ENCODE measurements at places on chromosomes 13 and 19.
A peak's percentile ranks its signal among the peaks of the same experiment; 100 is the strongest.

DNA sequence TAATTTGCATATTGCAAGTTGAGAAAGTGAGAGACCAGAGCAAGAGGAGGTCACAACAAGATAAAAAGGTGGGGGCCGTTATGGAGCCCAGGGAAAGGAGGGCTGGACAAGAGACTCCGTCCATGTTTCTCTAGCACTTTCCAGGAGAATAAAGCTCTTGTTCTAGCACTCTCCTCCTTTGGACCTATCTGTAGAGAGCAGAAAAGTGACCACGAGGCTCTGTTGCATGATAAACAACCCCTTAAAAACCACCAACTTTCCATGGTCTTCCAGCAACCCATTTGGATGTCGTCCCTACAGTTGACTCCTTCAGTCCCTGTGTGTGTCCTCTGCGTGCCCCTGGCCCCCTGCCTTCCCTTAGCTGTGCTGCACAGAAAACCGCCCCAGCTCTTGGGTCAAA lies 4.1 kb upstream of the ARL11 start:
- no peak for DNase-seq

GRCh38 chr19:46990991-46991676 lies 28.5 kb upstream of the NPAS1 start:
- peak; percentile 81 for DNase-seq

DNA sequence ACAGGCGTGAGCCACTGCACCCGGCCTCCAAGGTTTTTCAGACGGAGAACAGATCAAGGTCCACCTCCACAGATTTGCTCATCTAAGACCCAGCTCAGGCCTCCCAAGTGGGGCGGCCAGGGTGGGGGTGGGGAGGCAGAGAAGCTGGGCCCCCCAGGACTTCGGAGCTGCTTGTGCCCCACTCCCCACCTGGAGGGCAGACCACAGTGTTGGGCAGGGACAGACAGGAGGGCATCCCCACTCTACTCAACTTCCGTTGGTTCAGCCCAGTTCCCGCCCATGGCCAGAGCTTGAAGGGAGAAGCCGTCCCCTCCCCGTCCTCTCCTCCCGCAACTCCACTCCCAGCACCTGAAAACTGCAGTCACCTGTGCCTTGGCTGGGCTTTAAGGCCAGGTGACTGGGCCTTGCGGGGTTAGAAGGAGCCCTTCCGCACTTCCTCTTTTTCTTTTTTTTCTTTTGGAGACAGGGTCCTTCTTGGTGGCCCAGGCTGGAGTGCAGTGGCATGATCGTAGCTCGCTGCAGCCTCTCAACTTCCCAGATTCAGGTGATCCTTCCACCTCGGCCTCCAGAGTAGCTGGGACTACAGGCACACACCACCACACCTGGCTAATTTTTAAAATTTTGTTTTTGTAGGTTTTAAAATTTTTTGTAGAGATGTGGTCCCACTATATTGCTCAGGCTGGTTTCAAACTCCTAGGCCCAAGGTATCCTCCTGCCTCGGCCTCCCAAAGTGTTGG lies 734 bp upstream of the LRRC8E start:
- no peak for DNase-seq

- DNase-seq: peak; percentile 85
Measured at GRCh38 chr13:30114571-30115256, 192.6 kb downstream of the KATNAL1 start.

GRCh38 chr19:23439623-23440022 lies 44.4 kb upstream of the ZNF91 start:
- DNase-seq: no peak

All from left kidney (tissue), 8 donors.